ENCODE measurements at places on chromosomes 5 and 9.

- DNase-seq, result peak; percentile 73
Observed at GRCh38 chr9:71769175-71770161, 1.2 kb upstream of the CEMIP2 start.

DNA sequence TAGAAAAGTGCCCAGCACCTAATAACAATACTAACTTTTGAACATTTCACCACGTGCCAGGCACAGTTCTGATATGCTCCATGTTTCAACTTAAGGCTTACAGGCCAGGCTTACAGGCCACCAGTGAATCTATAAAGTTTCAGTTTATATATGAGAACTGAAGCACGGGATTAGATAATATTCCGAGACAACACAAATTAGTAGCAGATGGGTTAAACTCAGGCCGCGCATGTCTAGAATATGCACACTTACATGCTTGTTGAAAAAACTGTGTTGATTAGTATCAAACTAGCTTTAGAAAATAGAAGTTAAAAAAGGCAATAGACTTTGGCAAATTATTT is 587.9 kb downstream of the MTRR start:
- no peak for DNase-seq

DNA sequence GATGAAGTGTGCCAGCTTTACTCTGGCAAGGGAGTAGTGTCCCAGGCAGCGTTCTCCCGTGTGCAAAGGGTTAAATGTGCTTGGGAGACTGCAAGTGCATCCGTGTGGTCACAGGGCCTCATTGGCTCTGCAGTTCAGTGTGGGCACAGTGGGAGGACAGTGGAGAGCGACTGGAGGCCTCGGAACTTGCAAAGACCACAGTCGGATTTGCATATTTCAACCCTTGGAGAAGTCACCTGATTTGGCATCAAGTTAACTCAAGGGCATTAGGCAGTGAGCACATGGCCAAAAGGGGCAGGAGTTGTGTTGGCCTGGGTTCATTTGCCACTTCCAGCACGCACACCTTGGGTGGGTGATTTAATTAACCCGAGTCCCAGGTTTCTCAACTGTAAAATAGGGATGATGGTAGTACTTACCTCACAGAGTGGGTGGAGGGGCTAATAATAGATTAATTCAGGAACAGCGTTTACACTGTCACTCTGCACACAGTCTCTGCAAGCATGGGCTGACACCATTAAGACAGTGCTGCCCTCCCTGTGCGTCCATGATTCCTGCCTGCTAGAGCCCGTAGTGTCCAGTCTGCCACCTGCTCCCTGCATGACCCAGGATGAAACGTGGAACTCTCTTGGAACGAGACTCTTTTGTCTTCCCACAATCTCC is 22.7 kb downstream of the JADE2 start:
- no peak for DNase-seq

DNA sequence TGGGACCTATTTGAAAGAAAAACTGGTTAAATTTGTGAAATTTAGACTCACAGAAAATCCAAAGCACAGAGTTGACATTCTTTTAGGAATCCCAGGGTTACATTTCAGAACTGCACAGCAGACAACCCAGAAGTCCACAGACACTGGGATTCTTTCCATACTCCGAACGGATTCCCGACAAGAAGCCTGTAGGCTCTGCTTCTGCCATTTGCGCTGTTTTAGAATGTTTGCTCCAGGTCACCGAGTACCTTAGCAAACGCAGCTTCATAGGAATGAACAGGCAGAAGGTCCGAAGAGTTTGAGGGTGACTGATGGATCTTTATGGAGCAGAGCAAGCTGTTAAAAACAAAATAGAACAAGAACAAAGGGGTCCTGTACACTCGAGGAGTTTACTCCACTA is 84.5 kb upstream of the NFIB start:
- DNase-seq, result no peak

DNA sequence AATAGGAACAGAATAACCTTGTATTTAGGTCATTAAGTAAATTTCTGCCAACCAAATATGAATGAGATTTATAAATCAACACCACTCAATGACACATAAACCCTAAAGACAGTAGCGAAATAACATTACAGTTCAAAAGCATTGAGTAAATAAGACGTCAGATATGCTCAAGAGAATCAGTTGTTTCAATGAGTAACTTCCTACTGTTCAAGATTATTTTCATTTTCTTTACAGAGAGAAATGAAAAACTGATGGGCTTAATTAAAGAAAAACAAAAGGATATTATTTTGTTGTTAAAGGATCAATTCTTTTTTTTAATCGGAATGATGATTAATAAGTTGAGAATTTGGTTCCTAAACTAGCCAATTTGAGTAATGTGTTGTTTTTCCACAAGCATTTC is 150.1 kb downstream of the BNC2 start:
- no peak for DNase-seq

- no peak for DNase-seq
Observed at GRCh38 chr5:139816566-139816965, 21.0 kb downstream of the PSD2 start.

- DNase-seq, result no peak
Observed at GRCh38 chr5:96566833-96567587, 95.2 kb upstream of the CAST start.

DNA sequence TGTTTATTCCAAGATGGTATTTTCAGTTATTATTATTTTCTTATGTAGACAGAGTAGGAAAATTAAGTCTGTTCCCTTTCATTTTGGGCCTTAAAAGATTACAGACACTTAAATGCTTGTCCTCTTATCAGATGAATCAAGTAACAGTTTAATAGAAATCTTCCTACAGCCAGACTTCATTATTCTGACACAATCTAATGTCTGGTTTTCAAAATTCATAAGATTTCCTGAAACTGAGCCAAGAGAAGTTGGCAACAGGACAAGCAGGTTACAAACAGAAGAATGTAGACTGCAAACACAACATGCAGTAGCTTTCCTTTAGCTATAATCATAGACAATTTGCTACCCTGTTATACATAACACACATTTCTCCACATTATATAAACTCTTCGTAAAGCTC is 130.5 kb downstream of the FBXL17 start:
- DNase-seq, result no peak

DNA sequence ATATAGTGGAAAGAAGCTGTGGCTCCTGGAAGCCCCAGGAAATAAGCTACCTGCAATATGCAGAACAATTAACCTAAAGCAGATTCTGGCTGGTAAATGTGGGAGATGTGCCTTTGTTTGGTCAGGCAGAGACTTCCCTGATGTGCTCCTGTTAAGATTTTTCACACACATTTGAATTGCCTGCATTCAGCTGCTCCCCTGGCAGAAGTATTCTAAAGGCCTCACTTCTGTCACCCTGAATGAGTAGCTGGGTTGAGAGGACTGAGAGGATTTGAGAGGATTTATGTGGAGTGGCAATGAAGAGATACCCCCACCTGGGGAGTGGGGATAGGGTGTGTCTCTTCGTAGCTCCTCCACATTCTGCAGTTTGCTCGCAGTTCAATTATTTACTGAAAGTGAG is 130.5 kb downstream of the ST8SIA4 start:
- no peak for DNase-seq

All from lung (tissue), 17 donors.